Stimulated activated CD4-positive, alpha-beta T cell treated with anti-CD3 and anti-CD28 coated beads, Interleukin-1b, Interleukin-23, amount 100 ng/mL, for 1 hour (primary cell): ENCODE measurements at places on chromosomes 5 and 9.

DNA sequence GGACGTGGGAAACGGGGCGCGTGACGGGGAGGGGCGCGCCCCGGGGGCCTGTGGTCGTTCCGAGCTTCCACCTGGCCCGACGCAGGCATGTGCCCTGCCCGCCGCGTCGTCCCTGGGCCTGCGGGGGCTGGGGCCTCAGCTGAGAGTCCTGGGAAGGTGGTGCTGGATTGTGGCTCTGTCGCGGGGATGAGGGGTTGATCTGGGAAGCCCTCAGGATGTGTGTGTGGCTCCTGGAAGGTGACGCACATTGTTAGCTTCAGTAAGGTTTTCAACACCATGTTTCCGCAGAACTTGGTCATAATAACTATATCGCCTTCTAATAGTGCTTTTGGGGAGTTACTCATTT, 589.1 kb downstream of the MTRR start:
- DNase-seq: no peak

GRCh38 chr5:79727451-79728355, 38.1 kb downstream of the CMYA5 start:
- no peak for DNase-seq

GRCh38 chr9:91424403-91425176, 958 bp upstream of the NFIL3 start:
- no peak for DNase-seq

DNA sequence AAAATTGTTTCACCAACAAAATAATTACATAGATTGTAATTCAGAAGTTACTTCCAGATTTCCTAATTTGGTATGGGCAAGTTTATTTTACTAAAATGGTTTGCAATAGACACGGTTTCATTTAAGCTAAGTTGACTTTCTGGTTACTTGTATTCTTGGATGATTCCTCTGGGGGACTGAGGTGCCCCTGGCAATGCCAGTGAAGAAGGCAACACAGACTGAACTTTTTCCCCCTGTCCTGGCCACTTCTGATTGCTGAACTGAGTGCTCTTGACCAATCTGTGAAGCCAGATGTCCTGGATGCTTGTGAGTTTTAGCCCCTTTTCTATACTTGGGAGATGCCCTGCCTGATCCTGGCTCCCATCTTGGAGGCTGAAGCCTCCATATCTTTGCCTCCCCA, 66.3 kb upstream of the FANCC start:
- DNase-seq: no peak

DNA sequence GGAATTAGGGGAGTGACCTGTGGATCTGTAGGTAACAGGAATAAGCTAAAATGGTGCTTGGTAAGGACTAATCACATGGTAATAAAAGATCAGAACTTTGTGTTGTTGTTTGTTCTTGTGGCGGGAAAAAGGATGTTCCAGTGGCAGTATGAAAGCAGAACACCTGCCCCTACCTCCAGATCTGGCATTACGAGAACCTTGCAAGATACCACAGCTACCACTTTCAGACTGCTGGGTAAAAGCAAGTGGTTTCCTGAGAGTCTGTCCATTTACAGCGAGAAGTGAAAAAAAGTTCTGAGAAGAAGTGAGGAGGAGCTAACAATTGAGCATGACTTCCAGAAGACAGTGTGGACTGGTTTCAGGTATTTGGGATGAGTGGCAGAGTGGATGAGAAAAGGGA, 252.5 kb downstream of the TLE4 start:
- DNase-seq: no peak

GRCh38 chr5:113020461-113021273, 44.1 kb downstream of the DCP2 start:
- no peak for DNase-seq

DNA sequence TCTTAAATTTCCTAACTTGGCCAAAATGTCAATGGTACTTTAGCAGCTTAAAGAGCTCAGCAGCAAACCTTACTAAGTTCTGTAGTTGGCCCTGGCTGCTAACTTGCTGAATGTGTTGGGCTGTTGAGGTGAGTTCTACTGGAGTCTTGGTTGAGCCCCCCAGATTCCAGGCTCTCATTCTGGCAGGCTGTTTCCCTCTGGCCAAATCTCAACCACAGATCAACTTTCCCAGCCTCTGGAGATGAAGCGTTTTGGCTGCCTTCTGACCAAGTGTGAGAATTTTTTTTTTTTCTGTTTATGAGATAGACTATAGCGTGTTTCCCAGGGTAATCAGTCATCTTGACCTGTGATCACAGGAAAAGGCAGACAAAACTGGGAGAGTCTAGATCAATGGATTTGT, 343.7 kb downstream of the EBF1 start:
- no peak for DNase-seq

DNA sequence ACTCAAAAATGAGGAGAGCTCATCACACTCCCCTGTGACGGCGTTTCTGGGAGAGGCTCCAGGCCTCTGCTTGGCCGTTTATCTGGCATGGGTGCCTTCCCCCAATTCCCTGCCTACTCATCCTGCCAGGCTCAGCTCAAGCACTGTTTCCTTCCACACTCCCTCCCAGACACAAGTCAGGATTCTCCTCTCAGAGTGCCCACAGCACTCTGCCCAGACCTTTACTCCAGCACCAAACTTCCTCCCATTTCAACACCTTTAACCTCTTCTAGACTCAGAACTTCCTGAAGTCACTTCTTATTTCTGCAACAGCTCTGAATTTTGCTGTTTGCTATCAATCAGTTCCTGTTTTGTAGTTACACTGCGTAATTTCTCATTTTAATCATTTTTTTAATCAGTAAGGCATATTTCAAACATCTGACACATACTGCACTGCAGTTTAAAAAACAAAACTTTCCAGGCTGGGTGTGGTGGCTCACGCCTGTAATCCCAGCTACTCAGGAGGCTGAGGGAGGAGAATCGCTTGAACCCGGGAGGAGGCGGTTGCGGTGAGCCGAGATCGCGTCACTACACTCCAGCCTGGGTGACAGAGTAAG, 16.0 kb downstream of the TRMO start:
- no peak for DNase-seq

GRCh38 chr5:178078197-178079010, 34.9 kb upstream of the N4BP3 start:
- DNase-seq: no peak

- no peak for DNase-seq
Observed at GRCh38 chr9:18905028-18905882, 127.8 kb downstream of the SAXO1 start.

DNA sequence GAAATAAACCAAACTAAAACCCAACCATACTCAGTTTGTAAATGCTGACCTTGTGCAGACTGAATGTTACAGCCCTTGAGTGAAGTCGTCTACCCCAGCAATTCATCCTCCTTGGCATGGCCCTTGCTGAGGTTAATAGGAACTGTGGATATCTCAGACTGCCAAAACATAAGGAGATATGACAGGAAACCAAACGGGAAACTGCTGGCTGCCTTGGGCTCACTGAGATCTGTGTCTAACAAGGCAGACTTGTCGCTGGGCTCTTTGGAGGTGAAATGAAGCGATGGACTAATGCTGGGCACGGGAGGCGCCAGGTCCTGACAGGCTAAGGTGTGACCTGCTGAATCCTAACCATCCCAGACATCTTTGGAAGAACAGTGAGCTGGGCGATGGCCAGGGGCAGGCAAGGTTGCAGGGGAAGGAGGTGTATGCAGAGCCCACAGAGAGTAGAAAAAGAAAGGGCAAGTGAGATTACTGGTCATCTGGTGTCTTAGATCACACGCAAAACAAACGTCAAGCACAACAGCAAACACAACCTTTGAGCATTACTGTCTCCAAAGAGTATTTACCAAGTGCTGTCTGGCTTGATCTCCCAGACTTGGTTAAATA, 44.6 kb upstream of the ALDH1A1 start:
- DNase-seq: no peak

DNA sequence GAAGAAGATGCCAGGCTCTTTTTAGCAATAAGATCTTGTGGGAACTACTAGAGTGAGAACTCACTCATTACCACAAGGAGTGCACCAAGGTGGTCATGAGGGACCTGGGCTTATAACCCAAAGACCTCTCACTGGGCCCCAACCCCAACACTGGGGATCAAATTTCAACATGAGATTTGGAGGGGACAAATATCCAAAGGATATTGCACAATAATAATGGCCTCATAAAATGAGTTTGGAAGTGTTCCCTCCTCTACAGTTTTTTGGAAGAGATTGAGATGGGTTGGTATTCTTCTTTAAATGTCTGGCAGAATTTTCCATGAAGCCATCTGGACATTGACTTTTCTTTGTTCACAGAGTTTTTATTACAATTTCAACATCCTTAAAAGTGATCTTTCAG, 38.0 kb upstream of the FAM120A start:
- DNase-seq: no peak

GRCh38 chr9:22044583-22044982, 35.5 kb upstream of the CDKN2B start:
- DNase-seq: no peak

DNA sequence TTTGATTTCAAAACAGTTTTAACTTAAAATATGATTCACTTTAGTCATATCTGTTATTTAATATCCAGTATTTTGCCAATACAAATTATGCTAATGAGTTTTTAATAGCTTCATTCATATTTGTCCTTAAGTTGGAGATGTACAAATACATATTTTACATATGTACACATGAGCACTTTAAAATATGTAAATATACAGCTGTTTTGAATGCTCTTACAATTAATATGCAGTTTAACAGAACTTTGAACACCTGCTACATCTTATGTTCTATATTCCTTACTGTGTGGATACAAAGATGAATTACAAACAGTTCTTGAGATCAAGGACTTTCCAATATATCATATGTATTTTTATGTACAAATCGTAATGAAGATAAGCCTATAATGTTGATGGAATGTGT, 74.0 kb downstream of the CHSY3 start:
- DNase-seq: no peak

GRCh38 chr9:1416261-1416660, 366.1 kb downstream of the DMRT2 start:
- DNase-seq: no peak

- DNase-seq: no peak
Observed at GRCh38 chr5:142959683-142960657, 189.8 kb downstream of the ARHGAP26 start.

- DNase-seq: no peak
Observed at GRCh38 chr5:180207593-180207992, 1.4 kb downstream of the RASGEF1C start.

DNA sequence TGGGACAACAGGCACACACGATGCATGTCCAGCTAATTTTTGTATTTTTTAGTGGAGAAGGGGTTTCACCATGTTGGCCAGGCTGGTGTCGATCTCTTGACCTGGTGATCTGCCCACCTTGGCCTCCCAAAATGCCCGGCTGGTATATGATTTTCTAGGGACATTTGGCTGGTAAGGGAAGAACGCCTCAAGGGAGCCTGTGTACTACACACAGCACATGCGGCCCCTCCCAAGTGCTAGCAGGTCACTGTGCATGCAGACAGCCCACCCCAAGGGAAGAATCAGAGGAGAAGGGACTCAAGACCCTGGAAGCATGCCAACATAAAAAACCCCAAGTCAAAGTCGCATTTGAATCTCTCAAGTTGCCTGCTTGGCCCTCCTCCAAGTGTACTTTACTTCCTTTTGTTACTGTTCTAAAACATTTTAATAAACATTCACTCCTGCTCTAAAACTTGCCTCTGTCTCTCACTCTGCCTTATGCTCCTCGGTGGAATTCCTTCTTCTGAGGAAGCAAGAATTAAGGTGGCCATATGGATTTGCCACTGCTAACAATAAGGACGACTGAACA, 24.3 kb upstream of the OTULINL start:
- no peak for DNase-seq

- no peak for DNase-seq
Observed at GRCh38 chr5:9833871-9834270, 203.7 kb upstream of the TAS2R1 start.

GRCh38 chr5:60668686-60669304, 31.2 kb downstream of the DEPDC1B start:
- DNase-seq: no peak

GRCh38 chr9:79357194-79357593, 214.6 kb upstream of the TLE4 start:
- no peak for DNase-seq

- DNase-seq: no peak
Observed at GRCh38 chr9:132247942-132248341, 86.1 kb downstream of the NTNG2 start.

- DNase-seq: no peak
Observed at GRCh38 chr5:5316334-5316733, 106.1 kb upstream of the ICE1 start.

- DNase-seq: no peak
Observed at GRCh38 chr5:128927644-128928043, 37.6 kb upstream of the SLC27A6 start.
